Activated CD4-positive, alpha-beta memory T cell treated with anti-CD3 and anti-CD28 coated beads, Interleukin-2, amount 10 ng/mL, durations not matched to agents 7 days and 5 days (primary cell): ENCODE measurements at places on chromosomes 7 and 10. TPM values are rescaled to one million over a fixed set of nuclear protein-coding genes. Genes with fewer than 3 reads are reported as not detected.

The IL6 gene
- 0.53 TPM for total RNA-seq

The IKZF1 gene
- 404 TPM for total RNA-seq

The TMEM229A gene
- not detected for total RNA-seq

The ARL5B gene
- 19.3 TPM for total RNA-seq

The NOM1 gene
- 22.8 TPM for total RNA-seq

The LIPJ gene
- total RNA-seq: not detected

The ZNF32 gene
- total RNA-seq: 10.4 TPM

The POLR2J2 gene
- total RNA-seq: 8.8 TPM

The KCP gene
- total RNA-seq: 0.20 TPM

The ELN gene
- not detected for total RNA-seq

The CRPPA gene
- 0.68 TPM for total RNA-seq

The KLF14 gene
- not detected for total RNA-seq

The IGFBP3 gene
- total RNA-seq: 13.2 TPM

The TUBAL3 gene
- total RNA-seq: not detected

The ITGA8 gene
- not detected for total RNA-seq

The OR13A1 gene
- total RNA-seq: not detected

The ERV3-1 gene
- total RNA-seq: 14.4 TPM

The TRIM50 gene
- not detected for total RNA-seq

The UCN3 gene
- total RNA-seq: not detected

The GOLGA7B gene
- total RNA-seq: 10.5 TPM

The LIPF gene
- not detected for total RNA-seq

The ANKRD22 gene
- 0.15 TPM for total RNA-seq

The HTR7 gene
- total RNA-seq: not detected

The ZNF655 gene
- 102 TPM for total RNA-seq

The WNT2 gene
- total RNA-seq: not detected

The PLPP4 gene
- total RNA-seq: not detected

The ARL3 gene
- 5.7 TPM for total RNA-seq

The HSPA12A gene
- 0.05 TPM for total RNA-seq

The STEAP2 gene
- not detected for total RNA-seq

The CELF2 gene
- 209 TPM for total RNA-seq

The IKZF5 gene
- total RNA-seq: 16.6 TPM

The CCL24 gene
- not detected for total RNA-seq

The LRGUK gene
- 0.15 TPM for total RNA-seq

The EPC1 gene
- total RNA-seq: 43.0 TPM
